ENCODE measurements at places on chromosomes 2 and 18.

DNA sequence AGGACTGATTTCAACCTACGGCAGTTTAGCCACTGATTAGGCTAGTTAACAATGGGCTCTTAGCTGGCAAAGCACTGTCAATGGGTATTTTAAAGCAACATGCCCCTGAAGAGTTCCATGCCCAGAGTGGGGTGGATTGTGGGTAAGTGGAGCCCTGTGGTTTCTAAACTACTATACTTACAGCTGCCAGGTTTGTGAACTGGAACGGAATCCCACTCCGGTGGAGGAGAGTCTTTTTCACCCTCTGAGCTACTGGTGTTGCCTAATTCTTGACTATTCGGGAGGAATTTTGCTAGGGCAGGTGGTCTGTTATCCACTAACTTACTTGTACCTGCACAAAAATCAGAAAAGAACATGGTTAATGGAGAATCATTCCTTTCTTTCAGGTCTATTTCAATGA, 52.6 kb downstream of the ZAP70 start:
- no peak for DNase-seq

DNA sequence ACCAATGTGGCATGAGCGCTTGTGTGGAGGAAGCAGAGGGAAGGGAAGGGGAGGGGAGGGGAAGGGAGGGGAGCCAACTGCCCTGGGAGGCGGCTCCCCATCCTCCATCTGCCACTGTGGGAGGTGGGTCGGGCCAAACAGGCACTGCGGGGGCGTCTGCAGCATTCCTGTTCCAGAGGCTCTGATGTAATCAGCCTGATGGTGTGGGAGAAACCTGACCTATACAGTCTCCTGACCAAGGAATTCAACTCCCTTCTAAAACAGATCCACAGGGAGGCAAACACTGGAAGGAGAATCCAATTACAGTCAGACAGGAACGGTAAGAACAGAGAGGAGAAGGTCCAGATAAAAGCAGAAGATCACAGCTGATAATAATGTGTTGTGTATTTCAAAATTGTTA, 88.8 kb downstream of the CD8B2 start:
- peak; percentile 69 for DNase-seq

DNA sequence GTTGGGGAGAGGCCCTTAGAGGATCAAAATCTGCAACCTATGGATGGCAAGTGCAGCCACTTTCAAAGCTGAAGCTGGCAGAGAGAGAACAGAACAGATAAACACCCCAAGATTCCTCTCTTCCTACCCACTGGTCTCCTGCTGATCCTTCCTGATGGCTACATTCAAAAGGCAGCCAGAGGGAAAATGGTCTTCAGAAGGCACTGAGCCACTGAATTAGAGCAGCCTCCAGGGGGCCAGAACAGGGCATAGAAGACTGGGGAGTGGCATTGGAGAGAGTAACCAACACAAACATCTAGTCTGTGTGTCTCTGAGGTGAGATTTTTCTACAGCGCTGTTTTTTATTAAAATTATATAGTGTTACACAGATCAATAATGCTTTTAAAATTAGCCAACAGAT, 432.6 kb downstream of the PARD3B start:
- no peak for DNase-seq

DNA sequence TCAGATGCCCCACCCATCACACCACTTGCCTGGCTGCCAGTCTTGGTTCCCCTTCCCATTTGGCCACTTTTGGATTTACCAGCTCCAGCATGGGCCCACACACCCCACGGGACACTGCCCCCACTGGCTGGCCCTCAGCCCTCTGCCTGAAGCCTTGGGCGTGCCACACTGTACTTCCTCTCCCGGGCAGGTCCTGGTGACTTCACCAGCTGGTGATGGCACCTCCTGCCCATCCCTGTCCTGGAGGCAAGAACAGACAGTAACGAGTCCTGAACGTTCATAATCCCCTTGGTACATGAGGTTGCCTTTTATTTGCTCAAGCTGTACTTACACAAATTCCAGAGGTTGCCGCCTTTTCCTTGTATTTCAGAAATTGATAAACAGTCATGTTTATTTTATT, 81.1 kb downstream of the TMEM17 start:
- DNase-seq, result no peak

- DNase-seq, result no peak
These were observed 65.0 kb downstream of the SH3RF3 start for GRCh38 chr2:109193807-109194619.

GRCh38 chr2:207417301-207417718, 112.5 kb upstream of the CREB1 start:
- DNase-seq, result no peak

DNA sequence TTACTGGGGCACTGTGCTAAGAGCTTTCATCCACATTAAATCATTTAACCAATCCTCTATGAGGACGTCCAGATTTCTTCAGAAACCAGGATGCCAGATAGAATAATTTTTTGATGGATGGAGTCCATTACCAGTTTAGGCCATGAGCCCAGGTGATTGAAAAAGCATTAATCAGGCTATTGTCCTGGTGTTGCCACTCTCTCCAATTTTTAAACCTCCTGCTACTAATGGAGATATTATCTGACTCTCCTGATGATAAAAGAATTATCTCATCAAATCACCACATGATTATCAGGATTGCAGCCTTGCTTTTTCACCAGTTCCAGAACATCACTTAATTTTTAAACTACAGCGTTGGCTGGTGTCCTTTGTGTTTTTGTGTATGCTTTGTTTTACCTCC, 402.2 kb downstream of the CLIP4 start:
- DNase-seq, result no peak
